ENCODE measurements at places on chromosomes 5 and 9. TPM values are rescaled to one million over a fixed set of nuclear protein-coding genes. Genes with fewer than 3 reads are reported as not detected.

ELOVL7 gene
- total RNA-seq, result 10.9 TPM

MARCHF6 gene
- 123 TPM for total RNA-seq

FBP2 gene
- not detected for total RNA-seq

PARP8 gene
- 33.6 TPM for total RNA-seq

LHX3 gene
- total RNA-seq, result not detected

SLC36A2 gene
- total RNA-seq, result not detected

C1QTNF3 gene
- 4.5 TPM for total RNA-seq

DND1 gene
- 0.41 TPM for total RNA-seq

SLC6A3 gene
- total RNA-seq, result 0.10 TPM

AFAP1L1 gene
- 17.0 TPM for total RNA-seq

GPR151 gene
- not detected for total RNA-seq

SUSD3 gene
- 4.8 TPM for total RNA-seq

SPINK6 gene
- total RNA-seq, result 0.42 TPM

FGF18 gene
- 3.1 TPM for total RNA-seq

TRPM3 gene
- total RNA-seq, result 0.21 TPM

GABRB2 gene
- 1.7 TPM for total RNA-seq

RHOBTB3 gene
- total RNA-seq, result 26.5 TPM

PTGS1 gene
- total RNA-seq, result 12.9 TPM

SELENOP gene
- total RNA-seq, result 605 TPM

PPP2R2B gene
- 1.5 TPM for total RNA-seq

ADAMTS2 gene
- 51.6 TPM for total RNA-seq

WDR31 gene
- 4.4 TPM for total RNA-seq

DMRT3 gene
- total RNA-seq, result not detected

PROB1 gene
- total RNA-seq, result 1.8 TPM

OBP2B gene
- not detected for total RNA-seq

SPDL1 gene
- total RNA-seq, result 6.4 TPM

C8G gene
- 1.2 TPM for total RNA-seq

PDE6A gene
- total RNA-seq, result not detected

GADD45G gene
- total RNA-seq, result 11.2 TPM

CCDC69 gene
- total RNA-seq, result 34.6 TPM

ZBTB6 gene
- total RNA-seq, result 8.6 TPM

LMAN2 gene
- total RNA-seq, result 155 TPM

EIF4E1B gene
- total RNA-seq, result not detected

STK10 gene
- 83.2 TPM for total RNA-seq

KCNT1 gene
- 0.55 TPM for total RNA-seq

FSTL4 gene
- total RNA-seq, result 2.9 TPM

FREM1 gene
- 4.5 TPM for total RNA-seq

ZNF883 gene
- total RNA-seq, result 3.4 TPM

ANKRD34B gene
- 2.8 TPM for total RNA-seq

FOXD4L5 gene
- total RNA-seq, result not detected

PIP5K1B gene
- 31.0 TPM for total RNA-seq

UGT3A1 gene
- not detected for total RNA-seq

PCDHGA4 gene
- 2.6 TPM for total RNA-seq

PCDHAC2 gene
- 12.6 TPM for total RNA-seq

AMBP gene
- not detected for total RNA-seq
